Bronchus fibroblast of lung (primary cell): ENCODE measurements at places on chromosomes 5 and 9. TPM values are rescaled to one million over a fixed set of nuclear protein-coding genes. Genes with fewer than 3 reads are reported as not detected.

Gene IFNA6
- not detected in 2 replicates for total RNA-seq

Gene ZNG1C
- 11.9 and 12.9 TPM in 2 replicates for total RNA-seq

Gene HAPLN1
- 0.67 and 2.7 TPM in 2 replicates for total RNA-seq

Gene PCDHB11
- total RNA-seq: under 0.01 TPM in 2 replicates

Gene FGF18
- not detected in 2 replicates for total RNA-seq

Gene SLC34A1
- not detected in 2 replicates for total RNA-seq

Gene MTX3
- 4.9 and 6.2 TPM in 2 replicates for total RNA-seq

Gene PCDHB16
- total RNA-seq: under 0.01 TPM in 1 of 2 replicates, not detected in the other

Gene BARHL1
- not detected in 2 replicates for total RNA-seq

Gene PDE4D
- 6.5 and 8.7 TPM in 2 replicates for total RNA-seq

Gene NUTM2F
- not detected in 2 replicates for total RNA-seq

Gene ZNF462
- 5.7 and 6.8 TPM in 2 replicates for total RNA-seq

Gene NLN
- 25.1 and 25.9 TPM in 2 replicates for total RNA-seq

Gene ARID3C
- total RNA-seq: not detected in 2 replicates

Gene SV2C
- total RNA-seq: not detected in 2 replicates

Gene RASEF
- under 0.01 TPM in 1 of 2 replicates, not detected in the other for total RNA-seq

Gene PRDM9
- not detected in 2 replicates for total RNA-seq

Gene S100Z
- not detected in 2 replicates for total RNA-seq

Gene MEGF9
- total RNA-seq: 4.6 and 5.4 TPM in 2 replicates

Gene FAM170A
- total RNA-seq: not detected in 2 replicates

Gene ANKRD20A1
- not detected in 2 replicates for total RNA-seq

Gene ZNF883
- 0.74 and 1.7 TPM in 2 replicates for total RNA-seq

Gene PCDHA2
- total RNA-seq: not detected in 2 replicates

Gene ACSL6
- under 0.01 TPM in 1 of 2 replicates, not detected in the other for total RNA-seq

Gene RNF183
- not detected in 2 replicates for total RNA-seq

Gene NFIB
- 14.1 and 15.8 TPM in 2 replicates for total RNA-seq

Gene PPP3R2
- total RNA-seq: not detected in 2 replicates

Gene ASS1
- 22.4 and 23.5 TPM in 2 replicates for total RNA-seq

Gene F2RL1
- 16.5 and 20.2 TPM in 2 replicates for total RNA-seq

Gene TRIM36
- total RNA-seq: 0.67 and 1.5 TPM in 2 replicates

Gene ROR2
- 16.5 and 16.8 TPM in 2 replicates for total RNA-seq

Gene GLDC
- 0.30 and 0.34 TPM in 2 replicates for total RNA-seq

Gene PDCD1LG2
- 3.0 and 4.9 TPM in 2 replicates for total RNA-seq

Gene RARS1
- total RNA-seq: 104 and 143 TPM in 2 replicates

Gene GDNF
- total RNA-seq: not detected in 2 replicates

Gene SOX30
- total RNA-seq: 0.15 TPM in 1 of 2 replicates, not detected in the other

Gene PCDHGA4
- 1.0 and 1.3 TPM in 2 replicates for total RNA-seq

Gene BASP1
- total RNA-seq: 159 and 196 TPM in 2 replicates

Gene GABRA6
- not detected in 2 replicates for total RNA-seq

Gene ORM2
- total RNA-seq: not detected in 2 replicates

Gene CDC20B
- total RNA-seq: not detected in 2 replicates

Gene LCN15
- not detected in 2 replicates for total RNA-seq

Gene NMUR2
- total RNA-seq: not detected in 2 replicates

Gene RUSC2
- total RNA-seq: 14.6 and 16.5 TPM in 2 replicates

Gene PCDHB5
- total RNA-seq: 0.84 and 0.89 TPM in 2 replicates

Gene PAIP2
- total RNA-seq: 44.2 and 46.4 TPM in 2 replicates

Gene FBP2
- not detected in 2 replicates for total RNA-seq

Gene ADAMTS16
- total RNA-seq: 0.30 and 0.50 TPM in 2 replicates

Gene PCDHAC1
- total RNA-seq: not detected in 2 replicates

Gene STK10
- 14.1 and 14.4 TPM in 2 replicates for total RNA-seq

Gene PCBD2
- 3.4 and 5.0 TPM in 2 replicates for total RNA-seq
